T-helper 2 cell treated with Interferon-gamma antibody and Interleukin-4, amounts not matched to agents 100 ng/mL and 5 ng/mL, for 36 hours (primary cell): ENCODE measurements at places on chromosomes 6 and 20. TPM values are rescaled to one million over a fixed set of nuclear protein-coding genes. Genes with fewer than 3 reads are reported as not detected.

Gene MRAP2
- not detected in 2 replicates for total RNA-seq

Gene HRH3
- not detected in 2 replicates for total RNA-seq

Gene ENPP5
- total RNA-seq: not detected in 2 replicates

Gene C6orf52
- total RNA-seq: 0.43 and 0.93 TPM in 2 replicates

Gene MYL9
- total RNA-seq: 2.2 and 2.5 TPM in 2 replicates
